Activated naive CD4-positive, alpha-beta T cell treated with anti-CD3 and anti-CD28 coated beads, Interleukin-2, amount 50 U/mL, for 72 hours (primary cell): ENCODE measurements at places on chromosomes 3 and 15. TPM values are rescaled to one million over a fixed set of nuclear protein-coding genes. Genes with fewer than 3 reads are reported as not detected.

DNA sequence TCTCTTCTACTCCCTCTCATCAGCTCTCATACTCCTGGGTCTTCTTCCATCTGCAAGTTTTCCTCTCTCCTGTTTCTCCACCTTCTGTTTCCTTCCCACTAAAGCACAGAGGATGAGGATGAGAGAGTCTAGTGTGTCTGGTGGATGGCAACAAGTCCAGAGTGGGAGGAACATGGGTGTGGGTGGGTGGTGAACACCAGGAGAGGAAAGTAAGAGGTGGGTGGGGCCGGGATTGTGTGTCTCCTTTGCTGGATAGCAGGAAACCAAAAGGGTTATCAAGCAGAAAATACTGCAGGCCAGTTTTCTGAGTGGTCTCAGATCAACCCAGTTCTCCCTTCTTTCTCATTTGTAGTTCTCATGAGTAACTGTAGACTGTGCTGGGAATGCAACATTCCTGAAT is 52.9 kb upstream of the EPHB1 start:
- DNase-seq: no peak

DNA sequence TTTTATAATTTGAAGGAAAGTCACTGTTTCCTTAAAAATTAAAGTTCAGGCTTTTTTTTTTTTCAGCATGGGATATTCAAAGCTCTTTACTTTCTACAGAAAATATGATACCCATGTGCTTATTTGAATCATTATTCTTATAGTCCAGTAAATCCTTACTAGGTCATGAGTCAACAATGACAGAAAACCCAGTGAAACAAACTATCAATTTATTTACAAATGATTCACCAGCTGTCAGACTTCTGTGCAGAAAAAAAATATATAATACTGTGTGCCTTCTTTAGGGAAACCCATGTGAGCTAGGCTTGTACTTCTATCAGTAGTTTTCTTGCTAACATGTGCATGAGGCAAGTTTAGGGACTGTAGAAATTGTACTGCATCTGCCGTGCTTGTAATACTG is 1.2 kb downstream of the ACP3 start:
- no peak for DNase-seq

GRCh38 chr15:37340438-37340837 is 240.1 kb upstream of the MEIS2 start:
- no peak for DNase-seq

- no peak for DNase-seq
These were observed 18.4 kb downstream of the KLF13 start for GRCh38 chr15:31344823-31345605.

DNA sequence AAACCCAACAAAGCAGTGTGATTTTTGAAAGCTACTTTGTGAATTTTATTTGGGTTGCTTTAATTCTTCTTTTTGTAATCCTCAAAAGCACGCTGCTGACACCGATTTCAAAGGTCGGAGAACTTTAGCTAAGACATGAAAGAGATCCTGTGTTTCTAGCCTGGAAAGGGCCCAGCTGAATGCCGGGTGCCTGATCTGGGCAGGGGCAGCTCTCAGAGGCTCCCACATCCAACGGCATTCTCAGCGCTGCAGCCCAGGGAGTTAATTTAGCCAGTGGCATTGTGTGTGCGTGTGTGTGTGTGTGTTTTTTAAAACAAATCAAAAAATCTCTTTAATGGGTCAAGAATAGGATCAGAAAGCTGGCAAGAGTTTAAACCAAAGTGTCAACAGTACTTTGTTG is 6.6 kb downstream of the RBP1 start:
- no peak for DNase-seq

- DNase-seq: no peak
These were observed 15.5 kb downstream of the WDR48 start for GRCh38 chr3:39067286-39067685.

DNA sequence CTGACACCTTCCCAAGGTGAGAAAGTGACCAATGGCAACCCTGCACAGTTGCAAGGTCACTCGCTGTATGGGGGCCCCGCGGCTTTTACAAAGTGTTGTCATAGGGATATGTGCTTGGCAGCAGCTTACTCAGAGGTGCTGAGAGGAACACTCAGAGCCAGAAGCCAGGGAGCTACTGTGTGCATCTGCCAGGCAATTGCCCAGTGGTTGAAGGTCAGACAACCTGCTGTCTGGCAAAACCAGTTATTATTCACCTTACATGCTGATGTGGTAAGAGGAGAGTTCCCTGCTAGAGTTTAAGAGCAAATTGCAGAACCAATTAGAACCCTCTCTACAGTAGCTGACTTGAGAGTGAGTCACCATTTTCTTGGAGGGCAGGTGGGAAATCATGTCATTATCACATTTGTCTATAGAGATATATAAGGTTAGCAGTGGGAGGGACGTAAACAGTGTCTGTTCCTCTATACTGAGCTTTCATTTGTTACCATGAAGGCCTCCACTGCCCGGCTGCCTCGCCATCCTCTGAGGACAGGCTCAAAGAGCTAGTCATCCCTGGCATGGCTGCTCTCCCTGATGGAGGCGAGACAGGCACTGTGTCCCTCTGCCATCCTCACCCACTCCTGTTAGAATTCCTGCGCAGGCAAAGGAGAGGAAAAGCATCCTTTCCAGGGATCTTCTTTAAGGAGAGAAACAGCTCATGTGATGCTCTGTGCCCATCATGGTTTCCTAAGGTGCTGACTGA is 274.4 kb downstream of the PLCL2 start:
- no peak for DNase-seq

DNA sequence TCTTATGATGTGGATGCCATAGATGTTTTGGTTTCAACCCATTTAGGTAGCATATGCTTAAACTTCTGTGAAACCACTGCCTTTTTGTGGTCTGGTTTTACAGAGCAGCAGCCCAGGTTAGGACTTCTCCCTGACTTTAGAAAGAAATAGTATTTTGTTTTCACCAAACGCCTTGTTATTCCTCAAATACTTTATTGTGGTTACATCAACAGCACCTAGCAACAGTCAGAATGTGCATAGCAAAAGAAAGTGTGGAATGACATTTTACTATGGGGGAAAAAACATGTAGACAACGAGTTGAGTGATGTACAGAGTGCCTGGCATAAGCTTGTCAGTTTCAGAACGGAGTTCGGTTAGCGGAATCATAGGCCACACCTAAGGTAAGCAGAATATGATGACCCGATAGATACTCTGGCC is 159.2 kb downstream of the TPRG1 start:
- peak; percentile 9 for DNase-seq

GRCh38 chr3:23748398-23749110 is 57.2 kb upstream of the UBE2E1 start:
- DNase-seq: no peak

DNA sequence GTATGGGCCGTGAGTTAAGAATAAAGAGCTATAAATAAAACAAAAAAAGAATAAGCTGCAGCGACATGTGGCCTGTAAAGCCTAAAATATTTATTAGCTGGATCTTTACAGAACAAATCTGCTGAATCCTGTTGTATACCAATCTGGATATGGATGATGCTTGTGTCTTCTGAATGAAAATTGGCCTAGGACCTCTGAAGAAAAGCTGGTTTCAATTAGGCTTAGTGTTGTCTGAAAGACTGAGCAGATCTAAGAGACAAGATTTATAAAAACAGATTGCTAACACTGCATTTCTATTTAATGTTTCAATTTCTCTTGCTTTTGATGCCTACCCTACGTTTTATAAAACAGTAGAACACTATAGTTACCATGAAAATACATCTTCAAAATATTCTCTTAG is 57.9 kb downstream of the ST3GAL6 start:
- DNase-seq: no peak

- no peak for DNase-seq
These were observed 219.3 kb downstream of the PTPRG start for GRCh38 chr3:61780455-61781228.

DNA sequence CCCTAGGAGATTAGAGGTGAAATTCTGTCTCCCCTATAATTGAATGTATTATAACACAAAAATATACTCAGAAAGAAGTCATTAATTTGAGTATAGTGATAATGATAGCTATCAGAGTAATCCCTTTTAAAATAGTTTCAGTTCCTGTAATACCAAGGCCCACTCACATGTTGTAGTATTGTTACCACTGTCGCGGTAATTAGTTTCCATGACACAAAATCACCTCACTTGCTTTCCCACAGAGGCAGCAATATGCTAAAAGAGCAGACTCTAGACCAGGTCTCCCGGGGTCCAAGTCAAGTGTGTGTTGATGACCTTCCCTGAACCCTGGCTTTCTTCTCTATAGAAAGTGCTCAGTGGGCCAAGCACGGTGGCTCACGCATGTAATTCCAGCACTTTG is 39.5 kb upstream of the NSMCE3 start:
- no peak for DNase-seq

POPDC2 gene
- total RNA-seq: 0.73 TPM

ADAMTSL3 gene
- total RNA-seq: not detected

FBN1 gene
- 1.4 TPM for total RNA-seq

RYR3 gene
- total RNA-seq: not detected

STAB1 gene
- total RNA-seq: not detected

P2RY1 gene
- total RNA-seq: 0.82 TPM

TGM5 gene
- not detected for total RNA-seq

GOLGA6A gene
- total RNA-seq: 1.1 TPM
